Spinal cord (tissue), 10 donors: ENCODE measurements at places on chromosomes 2 and 18.
A peak's percentile ranks its signal among the peaks of the same experiment; 100 is the strongest.

DNA sequence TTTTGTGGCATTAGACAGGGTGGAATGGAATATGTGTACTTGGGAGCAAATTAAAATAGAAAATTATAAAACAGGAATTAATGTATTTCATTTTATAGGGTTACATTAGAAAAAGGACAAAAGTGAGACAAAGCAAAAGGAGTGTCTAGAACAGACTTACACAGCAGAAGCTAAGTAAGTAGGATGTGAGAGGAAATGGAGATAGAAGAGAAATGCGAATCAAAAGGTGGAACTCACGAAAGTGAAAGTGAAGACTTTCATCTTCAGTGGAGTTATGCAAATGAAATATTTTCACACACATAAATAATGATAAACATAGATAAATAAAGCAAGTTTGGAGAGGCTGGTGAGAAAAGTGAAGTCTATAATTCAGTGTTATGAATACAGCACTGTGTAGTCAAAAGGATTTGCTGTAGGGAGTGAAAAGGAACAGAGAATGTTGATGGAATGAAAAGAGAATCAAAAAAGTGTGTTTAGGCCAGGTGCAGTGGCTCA is 94.8 kb downstream of the DLGAP1 start:
- no peak for DNase-seq

DNA sequence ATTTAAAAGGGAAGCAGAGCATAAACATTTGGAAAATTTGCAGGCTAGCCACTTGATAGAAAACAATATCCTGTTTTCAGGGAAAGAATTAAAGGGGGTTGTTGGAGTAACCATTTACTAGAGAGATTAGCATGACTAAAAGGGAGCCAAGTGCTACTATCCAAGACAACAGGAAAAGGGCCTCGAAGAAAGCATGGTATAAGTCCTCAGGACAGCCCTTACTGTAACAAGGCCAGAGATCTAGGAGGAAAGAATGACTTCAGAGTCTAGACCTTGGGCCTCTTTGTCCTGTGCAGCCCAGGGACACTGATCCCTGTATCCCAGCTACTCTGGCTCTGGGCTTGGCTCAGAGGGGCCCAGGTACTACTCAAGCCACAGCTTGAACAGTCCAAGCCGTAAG is 16.6 kb downstream of the TPO start:
- DNase-seq, result no peak

- DNase-seq, result no peak
Observed at GRCh38 chr18:59959606-59960005, 59.8 kb downstream of the PMAIP1 start.

DNA sequence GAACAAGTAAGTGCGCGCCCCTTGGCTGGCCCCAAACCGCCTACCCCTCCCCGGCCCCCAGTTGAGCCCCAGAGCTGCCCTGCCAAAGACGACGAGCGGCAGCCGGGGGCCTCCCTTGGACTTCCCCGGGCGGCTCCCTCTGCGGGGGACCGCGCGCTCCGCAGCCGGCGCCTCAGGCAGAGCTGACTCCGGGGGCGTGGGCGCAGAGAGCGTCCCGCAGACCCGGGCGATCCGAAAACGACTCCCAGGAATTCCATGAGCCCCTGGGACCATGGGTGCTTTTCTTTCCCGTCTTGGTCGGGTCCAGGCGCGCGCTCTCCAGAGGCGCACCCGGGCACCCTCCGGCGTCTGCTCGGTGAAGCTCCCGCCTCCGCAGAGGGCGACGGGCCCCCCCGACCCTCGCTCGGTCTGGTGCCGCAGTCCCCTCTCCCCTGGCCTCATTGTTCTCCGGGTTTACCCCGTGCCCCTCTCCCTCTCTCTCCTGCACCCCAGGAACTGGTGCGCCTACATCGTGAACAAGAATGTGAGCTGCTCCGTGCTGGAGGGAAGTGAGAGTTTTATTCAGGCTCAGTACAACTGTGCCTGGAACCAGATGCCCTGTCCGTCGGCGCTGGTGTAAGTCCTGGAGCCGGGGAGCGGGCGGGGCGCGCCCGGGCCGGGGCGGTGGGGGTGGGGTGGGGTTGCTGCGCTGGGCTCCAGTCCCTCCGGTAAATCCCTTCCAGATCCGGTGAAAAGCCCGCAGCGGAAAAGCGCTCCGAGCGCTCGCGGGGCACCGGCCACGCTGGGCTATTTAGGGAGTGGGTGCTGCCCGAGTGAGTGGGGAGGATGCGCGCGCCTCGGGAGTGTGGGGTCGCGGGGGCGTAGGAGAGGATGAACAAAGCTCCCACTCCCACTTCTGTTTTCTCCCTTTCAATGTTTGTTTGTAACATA is 776 bp downstream of the EMILIN2 start:
- peak; percentile 44 for DNase-seq

DNA sequence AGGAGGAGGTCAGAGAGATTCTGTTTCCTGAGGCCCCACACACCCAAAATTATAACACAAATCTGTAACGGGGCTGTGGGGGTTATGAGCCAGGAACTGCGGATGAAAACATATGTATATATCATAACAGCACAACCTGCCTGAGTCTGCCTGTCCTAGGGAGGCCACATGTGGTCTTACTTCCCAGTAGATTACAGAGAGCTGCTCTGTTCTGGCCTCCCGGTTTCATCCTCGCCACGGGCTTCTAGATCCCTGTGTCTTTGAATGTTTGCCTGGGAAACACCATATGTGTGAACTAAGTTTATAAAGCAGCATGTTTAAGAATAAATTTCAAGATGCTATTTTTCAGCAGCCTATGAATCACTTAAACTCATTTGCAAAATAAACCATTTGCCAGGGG is 124.0 kb downstream of the TMEM200C start:
- peak; percentile 25 for DNase-seq

DNA sequence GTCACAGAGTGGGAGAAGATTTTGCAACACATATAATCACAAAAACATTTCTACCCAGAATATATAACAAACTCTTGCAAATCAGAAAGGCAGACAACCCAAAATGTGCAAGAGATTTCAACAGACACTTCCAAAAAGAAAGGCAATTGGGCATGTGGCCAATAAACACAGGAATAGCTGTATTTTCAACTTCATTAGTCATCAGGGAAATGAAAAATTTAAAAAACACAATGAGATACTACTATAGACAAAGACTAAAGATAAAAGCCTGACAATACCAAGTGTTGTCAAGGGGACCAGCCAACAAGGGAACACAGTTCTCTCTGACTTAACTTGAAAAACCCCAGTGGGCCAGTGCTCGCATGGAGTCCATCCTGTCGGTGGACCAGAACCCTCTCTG is 40.5 kb downstream of the MTHFD2 start:
- no peak for DNase-seq

GRCh38 chr2:60560734-60561644 is 7.5 kb upstream of the BCL11A start:
- no peak for DNase-seq

DNA sequence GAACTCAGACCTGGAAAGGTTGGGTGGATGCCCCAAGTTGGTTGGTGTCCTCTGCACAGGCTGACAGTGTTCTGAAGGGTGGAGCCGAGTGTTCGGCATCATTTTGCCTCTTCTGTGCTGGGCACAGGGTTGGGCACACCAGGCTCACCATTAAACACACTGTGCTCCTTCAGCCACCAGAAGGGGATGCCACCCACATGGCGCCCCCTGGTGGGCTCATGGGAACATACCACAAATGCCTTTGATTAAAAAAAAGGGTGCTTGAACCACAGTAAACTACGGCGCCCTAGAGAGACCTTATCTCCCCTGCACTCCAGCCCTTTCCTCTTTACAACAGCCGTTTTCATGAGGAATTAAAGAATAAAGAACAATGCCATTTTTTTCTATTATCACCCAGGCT is 89.4 kb downstream of the CELF4 start:
- DNase-seq, result no peak

DNA sequence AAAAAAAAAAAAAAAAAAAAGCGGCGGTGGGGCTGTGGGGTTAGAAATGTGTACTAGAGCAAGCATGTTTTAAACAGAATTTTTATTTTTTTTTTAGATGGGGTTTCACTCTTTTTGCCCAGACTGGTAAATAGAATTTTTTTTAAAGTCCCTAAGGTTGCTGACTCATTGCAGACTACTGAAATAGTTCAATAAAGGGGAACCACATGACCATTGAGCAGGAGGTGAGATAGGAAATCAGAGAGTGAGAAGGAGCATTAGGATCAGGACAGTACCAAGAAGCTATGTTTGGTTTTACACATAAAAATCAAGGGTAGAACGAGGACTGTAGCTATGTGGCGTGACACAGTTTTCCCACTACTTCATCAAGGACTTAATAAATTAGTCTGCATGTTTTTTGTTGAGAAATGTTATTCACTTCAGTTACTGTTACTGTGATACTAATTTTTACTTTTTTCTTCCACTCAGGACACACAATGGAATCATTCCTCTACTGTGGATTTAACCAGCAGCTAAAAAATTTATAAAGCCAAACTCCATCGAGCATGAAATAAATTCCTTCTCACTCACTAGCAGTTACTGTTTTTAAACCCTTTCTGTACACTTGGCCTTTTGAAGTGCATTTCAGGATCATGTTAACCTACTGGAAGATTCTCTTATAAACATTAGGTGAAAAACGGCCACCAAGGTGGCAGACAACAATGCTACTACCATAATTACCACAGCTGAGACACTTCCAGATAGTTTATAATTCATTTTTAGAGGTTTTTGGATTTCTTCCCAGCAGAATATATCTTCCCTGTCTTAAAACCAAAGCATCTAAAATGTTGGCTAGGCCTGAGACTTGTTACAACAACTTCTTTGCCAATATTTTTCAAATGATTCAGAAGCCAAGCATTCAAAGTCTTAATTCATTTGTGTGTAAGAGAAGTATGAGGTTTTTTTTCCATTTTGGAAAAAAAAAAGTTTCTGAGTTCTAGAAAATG is 33.2 kb downstream of the LAMA1 start:
- DNase-seq, result no peak

DNA sequence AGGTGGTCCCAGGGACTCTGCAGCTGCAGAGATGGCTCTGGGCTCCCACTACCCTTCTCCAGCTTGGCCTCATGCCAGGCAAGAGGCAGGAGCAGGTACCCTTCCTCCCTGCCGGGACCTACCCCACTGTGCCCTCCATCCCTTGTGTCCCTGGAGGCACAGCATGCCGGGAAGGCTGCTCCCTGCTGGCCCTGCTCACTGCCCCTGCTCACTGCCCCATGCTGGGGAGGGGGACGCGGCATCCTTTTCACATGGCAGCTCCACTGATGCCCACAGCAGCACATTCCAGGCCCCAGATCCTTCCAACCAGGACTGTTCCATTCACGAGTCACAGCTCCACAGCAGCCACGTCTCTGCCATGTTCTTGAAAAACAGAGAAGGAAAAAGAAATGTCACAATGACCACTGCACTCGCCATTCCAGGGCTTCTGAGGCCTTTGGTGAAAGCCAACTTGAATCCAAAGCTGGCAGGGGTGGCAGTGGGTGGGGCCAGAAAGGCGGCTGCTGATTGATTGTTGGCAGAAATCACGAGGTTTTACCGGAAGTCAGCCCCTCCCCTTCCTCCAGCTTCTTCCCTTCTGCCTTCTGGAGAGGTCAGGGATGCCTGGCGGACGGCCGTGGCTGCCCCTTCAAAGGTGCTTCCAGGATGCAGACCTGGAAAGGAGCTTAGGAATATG is 268.0 kb downstream of the CYP26B1 start:
- no peak for DNase-seq

- DNase-seq, result no peak
Observed at GRCh38 chr2:235659767-235660322, 166.0 kb downstream of the AGAP1 start.
